ENCODE measurements at places on chromosomes 2 and 18. TPM values are rescaled to one million over a fixed set of nuclear protein-coding genes. Genes with fewer than 3 reads are reported as not detected.
A peak's percentile ranks its signal among the peaks of the same experiment; 100 is the strongest.

The TUBA3E gene
- not detected for total RNA-seq

The NPC1 gene
- total RNA-seq = 122 TPM

The TNFAIP6 gene
- total RNA-seq = not detected

The HS6ST1 gene
- 25.6 TPM for total RNA-seq

The SLC16A14 gene
- total RNA-seq = 12.4 TPM

The REG3A gene
- not detected for total RNA-seq

The FAM237A gene
- total RNA-seq = not detected

The SCTR gene
- total RNA-seq = not detected

The COLEC12 gene
- total RNA-seq = not detected

- DNase-seq = peak; percentile 99
Measured at GRCh38 chr2:166239548-166239947, 111.7 kb upstream of the SCN1A start.

GRCh38 chr2:160753960-160754359 is 260.4 kb upstream of the RBMS1 start:
- DNase-seq = no peak

DNA sequence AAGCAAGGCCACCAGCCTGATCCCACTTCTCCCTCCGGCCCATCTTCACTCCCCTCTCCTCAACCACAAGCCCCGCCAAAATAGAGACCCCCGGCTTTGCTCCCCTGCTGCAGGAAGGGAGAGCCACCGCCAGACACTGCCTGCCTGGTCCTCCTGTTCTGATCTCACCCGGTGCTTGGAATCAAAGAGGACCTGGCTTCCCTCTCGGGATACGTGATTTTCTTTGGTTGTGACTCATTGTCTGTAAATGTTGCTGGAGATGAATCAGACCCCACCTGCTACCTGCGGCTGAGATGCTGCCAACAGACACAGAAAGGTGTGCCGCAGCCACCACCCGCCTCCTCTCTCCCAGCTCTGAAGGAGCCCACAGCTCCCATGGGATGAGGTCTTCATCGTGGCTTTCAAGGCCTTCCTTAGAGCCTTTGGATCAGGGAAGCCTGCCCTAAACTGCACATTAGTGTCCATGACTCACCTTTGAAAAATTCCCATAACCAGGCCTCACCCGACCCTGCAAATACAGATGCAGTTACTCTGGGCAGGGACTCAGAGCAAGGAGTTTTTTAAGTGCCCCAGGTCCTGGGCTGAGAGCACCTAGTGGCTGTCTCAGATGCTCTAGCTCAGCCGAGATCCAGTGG is 79.4 kb upstream of the ZNF532 start:
- DNase-seq = peak; percentile 98

GRCh38 chr2:171174075-171174474 is 13.4 kb upstream of the TLK1 start:
- peak; percentile 79 for DNase-seq

DNA sequence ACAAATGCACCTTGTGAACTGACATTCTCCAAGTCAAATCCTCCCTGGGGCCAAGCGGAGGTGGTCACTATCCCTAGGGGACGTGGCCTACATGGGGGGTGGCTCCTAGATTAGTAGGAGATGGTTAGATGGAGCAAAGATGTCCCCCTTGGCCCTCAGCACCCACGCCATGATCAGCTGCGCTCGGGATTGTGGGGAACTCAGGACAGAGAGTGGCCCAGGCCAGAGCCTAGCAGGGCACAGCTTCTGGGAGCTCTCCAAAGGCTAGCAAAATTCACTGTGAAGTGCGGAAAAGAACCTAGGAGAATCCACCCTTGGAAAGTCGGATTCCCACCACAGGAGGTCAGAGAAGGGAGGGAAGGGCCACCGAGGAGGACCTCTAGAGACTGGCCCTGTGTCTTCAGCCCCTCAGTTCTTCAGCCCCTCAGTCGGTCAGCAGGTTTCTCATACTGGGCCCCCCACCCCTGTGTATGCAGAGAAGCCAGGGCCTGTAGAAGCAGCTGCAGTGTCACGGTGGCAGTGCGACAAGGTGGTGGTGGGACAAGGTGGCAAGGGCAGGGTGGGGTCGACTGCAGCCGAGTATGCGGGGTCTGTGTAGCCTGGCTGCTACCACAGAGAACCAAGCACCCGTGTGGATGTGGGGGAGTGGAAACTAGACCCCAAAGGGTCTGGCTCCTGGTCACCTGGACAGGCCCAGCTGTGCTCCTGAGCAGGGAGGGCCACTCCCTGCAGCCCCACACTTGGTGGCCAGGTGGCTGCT is 18.4 kb downstream of the GPR55 start:
- no peak for DNase-seq

DNA sequence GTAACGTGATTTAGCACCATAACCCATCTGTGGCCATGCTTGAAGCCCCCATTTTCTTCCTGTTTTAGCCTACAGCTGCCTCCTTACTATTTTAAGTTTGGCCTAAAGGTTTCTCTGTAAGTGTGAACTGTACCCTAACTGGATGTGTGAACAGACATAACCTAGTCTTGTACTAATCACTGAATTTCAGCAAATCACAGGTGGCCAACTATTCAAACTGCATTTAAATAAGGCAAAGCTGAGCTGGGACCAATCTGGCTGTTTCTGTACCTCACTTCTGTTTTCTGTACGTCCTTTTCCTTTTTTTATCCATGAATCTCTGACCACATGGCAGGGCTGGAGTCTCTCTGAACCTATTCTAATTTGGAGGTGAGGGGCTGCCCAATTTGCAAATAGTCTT is 452.7 kb upstream of the HS6ST1 start:
- no peak for DNase-seq

DNA sequence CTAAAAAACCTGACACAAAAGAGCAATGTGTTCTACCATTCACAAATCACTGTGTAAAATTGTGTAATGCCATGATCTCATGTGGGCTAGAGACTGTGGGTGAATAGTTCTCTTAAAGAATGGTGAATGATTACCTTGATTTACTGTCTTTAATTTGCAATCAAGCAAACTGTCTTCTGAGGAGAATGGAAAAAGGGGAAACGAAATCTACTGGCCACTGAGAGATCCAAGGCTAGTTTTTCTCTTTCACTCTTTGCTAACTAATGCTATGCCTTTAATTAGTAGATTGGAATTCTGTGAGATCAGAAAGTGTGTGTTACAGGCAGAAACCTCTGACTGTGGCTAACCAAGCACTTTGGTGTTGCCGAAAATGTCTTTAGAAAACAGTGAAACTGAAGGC is 422.7 kb downstream of the TGIF1 start:
- DNase-seq = no peak

GRCh38 chr2:1661891-1662605 is 82.3 kb downstream of the PXDN start:
- no peak for DNase-seq

- no peak for DNase-seq
Measured at GRCh38 chr2:24984912-24985311, 13.2 kb upstream of the DNAJC27 start.

GRCh38 chr2:18790509-18791171 is 201.3 kb upstream of the NT5C1B start:
- DNase-seq = no peak

- no peak for DNase-seq
Measured at GRCh38 chr2:197297772-197298318, 12.7 kb downstream of the ANKRD44 start.

DNA sequence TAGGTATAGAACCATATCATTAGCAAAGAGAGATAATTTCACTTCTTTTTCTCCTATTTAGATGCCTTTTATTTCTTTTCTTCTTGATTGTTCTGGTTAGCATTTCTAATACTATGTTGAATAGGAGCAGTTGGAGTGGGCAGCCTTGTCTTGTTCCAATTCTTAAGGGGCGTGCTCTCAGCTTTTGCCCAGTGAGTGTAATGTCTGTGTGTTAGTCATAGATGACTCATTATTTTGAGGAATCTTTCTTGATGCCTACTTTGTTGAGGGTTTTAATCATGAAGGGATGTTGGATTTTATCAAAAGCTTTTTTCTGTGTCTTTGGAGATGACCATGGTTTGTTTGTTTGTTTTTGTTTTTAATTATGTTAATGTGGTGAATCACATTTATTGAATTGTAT is 1453.1 kb upstream of the SLC39A10 start:
- DNase-seq = peak; percentile 54

- peak; percentile 87 for DNase-seq
Measured at GRCh38 chr2:63050334-63051041, at the start of gene OTX1. TSS of gene OTX1 (plus strand) at chr2:63050830. CDS start at chr2:63052991, 2,161 bp downstream.

GRCh38 chr2:223053484-223054192 is 1.6 kb downstream of the KCNE4 start:
- no peak for DNase-seq

DNA sequence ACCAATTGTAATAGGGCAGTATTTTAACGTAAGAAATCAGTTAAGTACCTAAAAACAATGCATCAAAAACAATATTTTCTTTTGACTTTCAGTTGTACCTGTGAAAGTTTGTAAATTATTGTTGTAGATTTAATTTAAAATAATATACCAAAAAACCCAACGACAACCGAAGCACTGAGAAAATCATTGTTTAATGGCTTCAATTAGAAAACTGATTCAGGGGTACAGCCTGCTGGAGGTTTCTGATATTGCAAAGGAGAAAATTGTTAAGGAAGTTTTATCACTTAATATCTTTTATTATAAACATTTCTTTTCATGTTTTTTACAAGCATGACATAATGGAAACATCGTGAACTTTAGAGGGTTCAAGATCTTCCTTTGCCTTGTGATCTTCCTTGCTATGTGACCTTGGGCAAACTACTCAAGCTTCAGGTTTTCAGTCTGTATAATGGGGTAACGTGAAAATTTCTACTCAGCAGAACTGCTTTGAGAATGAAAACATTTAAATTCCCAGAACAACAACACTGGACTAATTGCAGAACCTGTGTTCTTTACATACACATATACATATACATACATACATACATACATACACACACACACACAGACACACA is 76.3 kb upstream of the GLS start:
- peak; percentile 69 for DNase-seq

DNA sequence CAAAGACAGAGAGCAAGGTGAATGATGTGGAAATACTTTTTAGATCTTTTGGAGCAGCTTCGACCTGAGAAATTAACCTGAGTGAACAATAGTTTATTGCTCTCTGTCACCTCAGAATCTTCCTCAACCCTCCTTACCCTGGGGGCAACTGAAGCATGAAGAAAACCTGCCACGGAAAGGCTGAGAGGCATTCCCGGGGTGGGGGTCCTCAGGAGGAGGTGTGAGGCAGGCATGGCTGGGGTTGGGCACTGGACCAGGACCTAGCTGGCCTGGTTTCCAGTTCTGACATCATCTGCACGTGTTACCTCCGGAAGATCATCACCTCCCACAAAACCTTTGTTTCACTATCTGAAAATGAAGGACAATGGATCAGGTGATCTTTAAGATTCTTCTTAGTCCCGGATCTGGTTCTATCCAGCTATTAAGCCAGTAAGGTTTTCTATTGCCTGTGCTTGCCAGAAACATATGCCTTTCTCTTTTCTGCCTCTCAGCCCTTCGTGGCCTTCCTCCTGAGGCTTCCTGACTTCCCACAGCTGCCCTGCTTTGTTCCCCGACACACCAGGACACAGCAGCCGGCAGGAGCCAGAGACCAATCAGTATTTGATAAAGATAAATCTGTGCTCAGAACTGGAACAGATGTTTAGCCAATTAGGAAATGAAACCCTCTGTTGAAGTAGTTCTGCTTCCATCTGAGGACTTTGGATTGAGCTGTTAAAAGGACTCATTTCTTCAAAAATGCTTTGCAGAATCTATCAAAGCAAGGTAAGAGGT is 232.5 kb downstream of the TDRD15 start:
- DNase-seq = no peak

GRCh38 chr2:224849264-224849663 is 133.1 kb upstream of the CCDC195 start:
- no peak for DNase-seq

DNA sequence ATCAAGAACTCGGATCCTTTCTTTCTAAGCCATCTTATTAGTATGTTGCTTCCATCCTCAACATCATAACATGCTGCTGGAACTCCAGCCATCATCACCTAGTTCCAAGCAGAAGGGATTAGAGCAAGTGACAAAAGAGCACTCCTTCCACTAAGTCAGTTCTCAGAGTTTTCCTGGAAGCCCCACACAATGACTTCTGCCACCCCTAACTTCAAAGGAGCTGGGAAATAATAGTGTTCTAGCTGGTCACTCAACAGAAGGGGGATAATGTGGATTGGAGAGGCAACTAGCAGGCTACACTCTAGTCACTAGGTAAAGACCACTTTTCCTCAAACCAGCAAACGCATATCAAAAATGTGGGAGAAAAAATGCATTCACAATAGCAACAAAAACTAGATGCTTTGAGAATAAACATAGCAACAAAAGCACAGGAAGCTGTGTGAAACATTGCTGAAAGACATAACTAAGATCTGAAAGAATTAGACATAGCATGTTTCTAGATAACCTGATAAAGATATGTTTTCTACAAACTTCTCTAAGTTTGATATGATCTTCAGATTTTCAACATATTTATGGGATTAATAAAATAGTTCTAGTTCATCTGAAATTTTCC is 39.5 kb downstream of the COX7A2L start:
- DNase-seq = no peak

- DNase-seq = no peak
Measured at GRCh38 chr18:66603941-66604627, at the start of gene CDH19. TSS of gene CDH19 (minus strand) at chr18:66604090. CDS start at chr18:66572204, 31,886 bp downstream.

GRCh38 chr2:157625296-157625695 is 3.4 kb downstream of the ACVR1C start:
- DNase-seq = no peak

DNA sequence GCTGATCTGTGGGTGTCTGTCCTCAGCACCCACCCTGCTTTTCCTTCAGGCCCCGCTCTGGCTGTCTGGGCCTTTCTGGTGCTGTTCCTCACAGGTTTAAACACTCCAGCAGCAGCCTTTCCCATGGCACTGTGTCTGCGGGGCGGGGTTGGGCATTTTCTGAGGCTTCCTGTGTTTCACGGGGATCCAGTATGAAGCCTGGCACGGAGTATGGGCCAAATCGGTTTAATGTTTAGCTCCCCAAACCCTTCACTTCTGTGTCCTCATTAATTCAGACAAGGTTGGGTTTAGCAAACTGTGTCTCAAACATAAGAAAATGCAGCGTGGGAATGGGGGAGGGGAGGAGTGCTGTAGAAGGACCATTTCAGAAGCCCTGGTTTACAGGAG is 44.9 kb downstream of the HPCAL1 start:
- no peak for DNase-seq

DNA sequence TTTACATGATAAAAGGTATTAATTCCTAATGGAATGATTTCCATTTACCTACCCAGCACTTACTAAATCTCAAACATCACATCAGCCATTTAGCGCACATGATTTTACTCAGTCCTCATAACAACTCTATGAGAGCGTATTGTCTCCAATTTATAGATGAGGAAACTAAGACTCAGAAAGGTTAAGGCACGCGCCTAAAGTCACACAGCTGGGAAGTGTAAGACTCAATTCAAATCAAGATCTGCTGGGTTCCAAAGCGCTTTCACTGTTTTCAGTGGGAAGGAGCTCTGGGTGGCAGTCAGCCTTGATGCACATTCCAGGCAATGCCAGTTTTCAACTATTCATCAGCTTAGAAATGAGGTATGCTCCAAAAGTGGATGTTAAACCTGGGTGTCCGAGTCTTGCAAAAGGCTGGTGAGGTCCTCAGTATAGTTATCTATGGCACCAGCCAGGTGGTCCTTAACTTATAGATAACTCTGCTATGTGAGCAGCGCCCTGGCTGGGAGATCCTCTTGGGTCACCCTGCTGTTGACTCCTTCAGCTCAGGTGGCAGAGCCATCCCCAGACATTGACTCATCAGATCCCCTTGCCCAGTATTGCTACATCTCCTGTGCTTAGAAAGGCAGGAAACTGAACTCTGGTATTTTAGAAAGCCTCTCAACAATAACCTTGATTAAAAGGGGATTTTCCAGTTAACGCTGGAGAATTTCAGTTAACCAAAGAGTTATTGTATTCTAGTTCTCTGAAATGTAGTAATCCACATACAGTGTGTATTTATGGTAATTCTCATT is 47.1 kb downstream of the SLC4A1AP start:
- DNase-seq = no peak

- no peak for DNase-seq
Measured at GRCh38 chr2:205895981-205896655, 189.9 kb downstream of the INO80D start.

All from PC-3 (cell line).